Activated CD4-positive, alpha-beta T cell treated with anti-CD3 and anti-CD28 coated beads, Interleukin-2, amount 50 U/mL, for 24 hours (primary cell): ENCODE measurements at places on chromosomes 3 and 15.

DNA sequence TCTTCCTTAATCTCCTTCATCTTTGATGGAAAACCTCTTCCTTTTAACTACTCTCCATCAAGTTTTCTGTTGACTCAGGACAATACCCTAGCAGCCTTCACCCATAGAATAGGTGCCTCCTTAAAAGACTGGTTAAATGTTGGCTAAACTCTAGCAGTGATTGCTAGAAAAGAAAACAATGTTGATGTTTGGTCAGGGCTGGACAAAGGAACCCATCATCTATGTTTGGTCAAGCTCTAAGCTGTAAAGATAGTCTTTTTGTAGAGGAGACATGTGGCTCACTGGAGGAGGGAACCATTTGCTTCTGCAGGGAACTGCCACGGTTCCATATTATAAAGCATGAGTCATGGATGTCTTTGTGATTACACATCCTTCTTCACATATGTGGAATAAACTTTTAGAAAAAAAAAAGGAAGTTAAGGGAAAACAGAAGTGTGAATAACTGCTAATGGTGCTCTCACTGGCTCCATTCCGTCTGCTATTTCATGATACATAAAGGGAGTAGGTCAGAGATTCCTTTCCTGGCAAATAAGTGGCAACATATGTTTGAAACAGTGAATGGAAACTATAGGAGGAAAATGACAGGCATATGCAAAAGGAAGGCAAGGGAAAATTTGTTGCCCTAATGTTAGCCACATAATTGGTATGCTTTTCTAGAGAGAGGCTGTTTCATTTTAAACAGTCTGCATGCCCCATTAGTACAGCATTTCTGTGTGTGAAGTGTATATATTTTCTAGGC lies 78.2 kb downstream of the CMSS1 start:
- no peak for DNase-seq

DNA sequence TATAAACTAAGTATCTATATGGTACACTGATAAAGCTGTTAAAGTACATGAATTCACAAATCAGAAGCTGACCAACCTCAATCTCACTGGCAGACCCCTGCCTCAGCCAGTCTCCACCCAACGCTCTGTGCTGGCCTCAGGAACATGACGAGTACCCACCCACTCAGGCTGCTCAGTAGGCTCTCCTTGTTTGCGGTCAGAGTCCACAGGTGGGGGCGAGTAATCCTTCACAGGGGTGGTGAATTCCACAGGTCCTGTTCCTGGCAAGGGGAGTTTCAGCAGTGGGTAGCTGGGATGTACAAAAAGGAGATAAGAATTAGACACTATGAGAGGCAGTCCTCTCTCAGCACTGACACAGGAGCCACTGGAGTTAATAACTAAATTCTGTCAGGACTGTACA lies 40.9 kb downstream of the SCAP start:
- no peak for DNase-seq

- no peak for DNase-seq
Measured at GRCh38 chr15:39783244-39783820, 691 bp upstream of the FSIP1 start.

- DNase-seq, result no peak
Measured at GRCh38 chr3:61981060-61981459, 392.3 kb downstream of the FEZF2 start.

DNA sequence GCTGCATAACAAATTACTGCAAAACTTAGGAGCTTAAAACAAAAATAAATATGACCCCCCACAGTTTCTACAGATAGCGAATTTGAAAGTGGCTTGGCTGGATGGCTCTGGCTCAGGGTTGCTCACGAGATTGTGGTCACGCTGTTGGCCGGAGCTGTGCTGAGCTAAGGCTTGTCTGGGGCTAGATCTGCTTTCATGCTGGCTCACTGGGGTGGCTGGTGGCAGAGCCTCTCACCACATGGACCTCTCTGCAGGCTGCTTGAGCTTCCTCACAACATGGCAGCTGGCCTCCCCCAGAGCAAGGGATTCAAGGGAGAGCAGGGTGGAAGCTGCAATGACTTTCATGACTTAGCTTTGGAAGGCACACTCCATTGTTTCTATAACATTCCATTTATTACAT lies 354.1 kb downstream of the SHQ1 start:
- DNase-seq, result no peak

- DNase-seq, result no peak
Measured at GRCh38 chr3:72679540-72680198, 168.6 kb downstream of the SHQ1 start.

GRCh38 chr3:184368586-184369183 lies 7.2 kb downstream of the POLR2H start:
- no peak for DNase-seq

- no peak for DNase-seq
Measured at GRCh38 chr3:132341746-132342145, 24.5 kb downstream of the ACP3 start.

GRCh38 chr3:123788710-123789109 lies 95.4 kb downstream of the MYLK start:
- DNase-seq, result no peak

DNA sequence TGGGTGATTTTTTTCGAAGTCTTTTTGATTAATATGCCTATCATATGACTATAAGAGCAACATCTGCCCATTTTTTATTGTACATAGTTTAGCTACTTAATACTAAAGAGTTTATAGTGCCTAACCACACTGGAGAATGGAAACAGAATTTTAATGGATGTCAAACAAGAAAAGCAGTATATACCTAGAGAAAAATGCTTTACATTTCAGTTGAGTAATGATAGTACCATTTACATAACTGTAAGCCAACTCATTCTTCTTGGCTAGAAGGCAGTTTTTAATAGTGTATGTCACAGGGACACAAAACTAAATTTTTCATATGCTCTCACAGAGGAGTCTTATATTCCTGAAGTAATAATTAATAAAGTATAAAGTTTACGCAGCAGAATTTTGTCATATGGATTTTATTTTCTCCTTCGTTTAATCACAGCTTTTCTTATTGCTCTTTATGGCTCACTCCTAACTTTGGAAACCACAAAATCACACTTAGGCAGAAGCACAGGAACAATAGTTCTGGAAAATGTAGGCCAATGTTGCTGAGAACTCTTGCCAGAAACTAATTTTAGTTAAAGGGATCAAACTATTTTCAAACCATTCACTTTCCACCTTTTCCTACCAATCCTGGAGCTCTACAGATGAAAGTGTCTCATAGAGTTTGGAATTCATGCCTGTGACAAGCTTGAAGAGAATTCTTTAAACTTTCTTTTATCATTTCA lies 243.6 kb downstream of the ZIC1 start:
- DNase-seq, result no peak

- DNase-seq, result no peak
Measured at GRCh38 chr3:143771258-143771657, 77.0 kb downstream of the SLC9A9 start.

GRCh38 chr15:84658080-84658787 lies at the start of gene NMB:
NMB (minus strand) TSS chr15:84658199; CDS start chr15:84658152, 47 bp downstream.
- peak; percentile 62 for DNase-seq
